Myocyte (in vitro differentiated cells): ENCODE measurements at places on chromosomes 16 and 17. TPM values are rescaled to one million over a fixed set of nuclear protein-coding genes. Genes with fewer than 3 reads are reported as not detected.

Gene GAS7
- 0.08 and 0.16 TPM in 2 replicates for total RNA-seq

Gene TM4SF5
- not detected in 2 replicates for total RNA-seq

Gene TTLL6
- total RNA-seq, result not detected in 2 replicates

Gene GRB7
- total RNA-seq, result not detected in 2 replicates

Gene NACA2
- not detected in 2 replicates for total RNA-seq

Gene NHLRC4
- total RNA-seq, result 0.05 and 1.2 TPM in 2 replicates

Gene IL34
- total RNA-seq, result 20.0 and 67.8 TPM in 2 replicates

Gene OSGIN1
- 4.3 and 7.7 TPM in 2 replicates for total RNA-seq

Gene EME2
- total RNA-seq, result 15.0 and 17.2 TPM in 2 replicates

Gene ZNF624
- 5.2 and 7.4 TPM in 2 replicates for total RNA-seq

Gene KIF2B
- not detected in 2 replicates for total RNA-seq

Gene TNS4
- not detected in 2 replicates for total RNA-seq

Gene CA4
- total RNA-seq, result not detected in 2 replicates

Gene ATP2A1
- total RNA-seq, result 103 and 120 TPM in 2 replicates

Gene CD300LB
- total RNA-seq, result not detected in 2 replicates

Gene OR1F1
- not detected in 2 replicates for total RNA-seq

Gene ZC3H7A
- 28.2 and 48.2 TPM in 2 replicates for total RNA-seq

Gene CD300H
- not detected in 2 replicates for total RNA-seq

Gene MT1X
- total RNA-seq, result 14.8 and 74.1 TPM in 2 replicates

Gene CDK5R1
- 25.8 and 39.6 TPM in 2 replicates for total RNA-seq

Gene CDRT15
- total RNA-seq, result not detected in 2 replicates

Gene C16orf95
- total RNA-seq, result 2.9 and 4.4 TPM in 2 replicates

Gene SPNS3
- total RNA-seq, result not detected in 2 replicates

Gene ZPBP2
- not detected in 2 replicates for total RNA-seq

Gene PRSS53
- total RNA-seq, result 3.9 and 4.1 TPM in 2 replicates

Gene CNGB1
- not detected in 2 replicates for total RNA-seq

Gene KRTAP2-1
- not detected in 2 replicates for total RNA-seq

Gene CACNA1G
- total RNA-seq, result 0.03 and 0.10 TPM in 2 replicates
